ENCODE measurements at places on chromosomes 4 and X.
A peak's percentile ranks its signal among the peaks of the same experiment; 100 is the strongest.

- no peak for DNase-seq
These were observed 23.7 kb downstream of the RWDD4 start for GRCh38 chr4:183635321-183635720.

- no peak for DNase-seq
These were observed 2.4 kb upstream of the SNX12 start for GRCh38 chrX:71070531-71070930.

- no peak for DNase-seq
These were observed 208.1 kb upstream of the EOLA2 start for GRCh38 chrX:150146271-150146896.

- no peak for DNase-seq
These were observed 261.6 kb upstream of the ANKRD50 start for GRCh38 chr4:124974152-124974551.

GRCh38 chr4:180960743-180961401 is 1282.3 kb upstream of the TENM3 start:
- DNase-seq: peak; percentile 10

GRCh38 chr4:40484346-40485090 is 145.1 kb downstream of the RBM47 start:
- no peak for DNase-seq

DNA sequence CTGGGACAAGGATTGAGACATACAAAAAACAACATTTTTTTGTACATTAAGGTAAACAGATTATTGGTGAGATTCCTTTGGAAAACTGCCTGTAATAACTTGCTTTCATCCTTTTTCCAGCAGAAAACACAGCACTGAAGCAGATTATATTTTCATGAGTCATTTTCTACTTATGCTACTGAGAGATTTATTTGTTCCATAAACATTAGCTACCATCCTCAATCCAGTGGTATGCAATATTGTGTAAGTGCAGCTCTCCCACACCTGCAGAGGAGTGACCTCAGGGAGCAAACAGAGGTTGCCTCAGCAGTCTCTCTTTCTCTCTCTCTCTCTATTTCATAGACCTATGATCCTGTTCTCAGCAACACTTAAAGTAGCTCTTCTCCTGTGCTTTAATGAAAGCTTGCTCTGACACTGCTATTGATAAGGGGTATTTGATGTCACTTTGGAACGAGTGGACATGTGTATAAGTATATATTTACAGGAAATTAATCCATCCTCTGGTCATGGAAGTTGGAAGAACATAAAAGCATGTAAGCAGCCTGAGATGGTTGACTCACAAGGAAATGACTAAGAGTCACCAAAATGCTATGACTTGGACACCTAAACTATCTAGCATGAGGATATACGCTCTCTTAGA is 163.7 kb upstream of the SPANXC start:
- peak; percentile 71 for DNase-seq

GRCh38 chr4:123215536-123215935 is 181.1 kb upstream of the SPRY1 start:
- no peak for DNase-seq

- DNase-seq: peak; percentile 90
These were observed 12.8 kb downstream of the SCD5 start for GRCh38 chr4:82785611-82786400.

DNA sequence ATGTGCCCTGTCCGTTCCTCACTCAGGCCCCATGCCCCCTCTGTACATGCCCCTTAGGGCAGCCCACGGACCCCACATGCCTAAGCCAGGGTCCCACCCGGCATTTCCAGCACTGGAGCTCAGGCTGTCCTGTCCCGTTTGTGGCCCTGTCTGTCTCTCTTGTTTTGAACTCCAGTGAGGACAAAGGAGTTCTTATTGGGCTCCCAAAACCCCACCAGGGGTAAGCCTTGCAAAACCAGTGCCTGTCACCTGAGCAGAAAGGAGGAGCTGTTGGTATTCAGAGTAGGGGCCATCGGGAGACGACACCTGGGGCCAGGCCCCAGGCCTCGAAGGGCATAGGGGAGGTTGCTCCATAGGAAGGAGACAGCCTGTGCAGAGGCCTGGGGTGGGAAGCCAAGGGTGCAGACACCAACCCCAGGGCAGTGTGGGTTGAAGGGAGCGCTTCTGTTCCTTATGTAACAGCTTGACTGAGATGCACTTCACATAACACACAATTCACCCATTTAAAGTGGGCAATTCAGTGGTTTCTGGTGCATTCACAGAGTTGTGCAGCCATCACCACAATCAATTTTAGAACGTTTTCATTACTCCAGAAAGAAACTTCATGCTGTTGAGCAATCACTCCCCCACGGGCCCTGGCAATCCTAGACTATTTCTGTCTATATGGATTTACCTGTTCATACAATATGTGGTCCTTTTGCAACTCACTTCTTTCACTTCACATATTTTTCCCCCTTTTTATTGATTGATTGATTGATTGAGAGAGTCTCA is 31.7 kb downstream of the MAN2B2 start:
- no peak for DNase-seq

GRCh38 chrX:107748506-107748905 is 27.1 kb downstream of the TSC22D3 start:
- DNase-seq: no peak

DNA sequence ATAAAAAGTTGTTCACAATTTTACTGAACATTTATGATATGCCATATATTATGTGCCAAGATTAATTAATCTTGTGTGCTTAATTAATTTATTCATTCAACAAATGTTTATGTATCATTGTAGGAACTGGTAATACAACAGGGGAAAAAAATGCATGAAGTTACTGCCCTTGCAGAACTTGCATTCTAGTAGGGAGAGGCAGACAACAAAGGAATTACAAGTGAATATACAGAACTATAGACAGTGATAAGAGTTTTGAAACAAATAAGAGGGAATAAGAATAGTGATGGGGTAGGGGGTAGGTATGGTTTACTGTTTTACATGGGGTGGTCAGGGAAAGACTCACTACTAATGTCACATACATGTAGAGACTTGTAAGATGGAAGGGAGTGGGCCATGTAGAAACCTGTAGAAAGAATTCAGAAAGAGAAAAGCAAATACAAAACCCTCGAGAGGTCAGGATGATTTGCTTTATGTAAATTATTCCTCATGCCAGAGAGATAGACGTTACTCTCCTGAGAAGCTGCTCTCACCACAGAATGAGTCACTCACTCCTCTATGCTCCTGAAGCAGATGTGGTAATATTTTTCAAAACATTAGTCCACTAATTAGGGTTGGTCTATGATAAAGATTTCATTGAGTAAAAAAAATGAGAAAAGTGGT is 855.0 kb upstream of the GRID2 start:
- peak; percentile 36 for DNase-seq

DNA sequence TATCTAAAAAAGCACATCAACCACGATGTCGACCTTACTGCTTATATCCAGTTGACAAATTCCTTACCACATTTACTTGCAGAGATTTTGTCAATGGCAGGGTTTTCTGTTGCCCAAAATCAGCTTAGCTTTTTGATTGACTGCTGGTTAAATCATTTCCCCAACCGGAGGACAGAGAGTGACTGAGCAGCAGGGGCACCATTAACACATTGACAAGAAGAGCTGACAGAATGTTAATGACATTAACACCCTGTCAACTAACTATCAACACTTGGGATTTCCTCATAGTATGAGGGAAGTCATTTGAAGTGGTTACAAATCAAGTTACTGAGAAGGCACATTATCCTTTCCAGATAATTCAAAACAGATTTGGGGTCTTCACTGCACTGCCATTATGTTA is 368.4 kb downstream of the RPA4 start:
- no peak for DNase-seq

DNA sequence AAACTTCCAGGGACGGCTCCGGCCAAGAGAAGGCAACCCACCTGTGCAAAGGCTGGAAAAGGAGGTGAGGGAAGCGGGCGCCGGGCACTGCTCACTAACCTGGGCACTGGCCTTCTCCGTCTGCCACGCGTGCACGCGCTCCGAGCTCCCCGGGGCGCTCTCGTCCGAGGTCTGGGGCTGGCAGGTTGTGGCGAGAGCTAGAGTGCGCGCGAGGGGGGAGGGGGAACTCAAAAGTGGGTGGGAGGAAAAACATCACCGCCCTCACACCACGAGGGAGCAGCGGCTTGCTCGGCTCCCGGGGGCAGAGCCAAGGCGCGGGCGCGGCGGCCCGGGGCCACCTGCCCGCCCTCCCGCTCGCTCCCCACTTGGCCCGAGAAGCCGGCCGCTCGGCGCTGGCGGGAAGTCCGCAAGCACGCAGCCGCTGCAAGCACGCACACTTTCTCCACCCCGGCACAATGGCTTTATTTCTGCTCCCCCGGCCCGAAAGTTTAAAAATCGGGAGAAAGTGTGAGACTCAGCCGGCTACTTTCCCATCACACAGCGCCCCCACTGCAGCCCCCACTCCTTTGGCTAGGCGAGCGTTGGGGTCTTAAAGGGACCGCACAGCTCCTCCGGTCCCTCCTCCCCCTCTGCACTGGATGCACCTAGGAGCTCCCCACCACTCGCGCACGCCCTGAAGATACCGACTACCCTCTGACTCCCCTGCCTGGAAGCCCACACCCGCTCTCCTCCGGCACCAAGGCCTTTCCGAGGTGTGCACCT is at the start of gene CHRDL1:
Gene CHRDL1, minus strand, starts transcription at position 173 of the 762 bp plus-strand sequence. CDS start 3,636 bp downstream, outside the sequence.
- DNase-seq: no peak

- no peak for DNase-seq
These were observed 57.8 kb upstream of the NLRP2B start for GRCh38 chrX:57737881-57738280.

DNA sequence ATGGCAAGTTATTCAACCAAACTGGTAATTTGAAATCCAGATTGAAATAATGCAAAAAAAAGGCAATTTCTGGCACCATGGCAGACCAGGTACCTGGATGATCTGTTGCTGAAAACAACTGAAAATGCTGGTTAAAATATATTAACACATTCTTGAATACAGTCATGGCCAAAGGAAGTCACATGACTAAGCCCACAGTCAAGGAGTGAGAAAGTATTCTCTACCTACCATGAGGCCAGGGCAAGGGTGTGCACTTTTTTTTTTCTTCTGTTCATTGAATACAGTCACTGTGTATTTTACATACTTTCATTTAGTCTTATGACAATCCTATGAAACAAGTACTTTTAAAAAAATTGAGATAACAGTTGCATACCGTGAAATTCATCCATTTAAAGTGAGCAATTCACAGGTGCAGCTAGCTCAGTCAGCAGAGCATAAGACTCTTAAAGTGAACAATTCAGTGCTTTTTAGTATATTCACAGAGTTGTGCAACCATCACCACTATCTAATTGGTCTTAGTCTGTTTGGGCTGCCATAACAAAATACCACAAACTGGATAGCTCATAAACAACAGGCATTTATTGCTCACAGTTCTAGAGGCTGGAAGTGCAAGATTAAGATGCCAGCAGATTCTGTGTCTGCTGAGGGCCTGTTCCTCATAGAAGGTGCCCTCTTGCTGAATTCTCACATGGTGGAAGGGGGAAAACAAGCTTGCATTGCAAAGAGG is 4.8 kb upstream of the MPP1 start:
- DNase-seq: no peak

DNA sequence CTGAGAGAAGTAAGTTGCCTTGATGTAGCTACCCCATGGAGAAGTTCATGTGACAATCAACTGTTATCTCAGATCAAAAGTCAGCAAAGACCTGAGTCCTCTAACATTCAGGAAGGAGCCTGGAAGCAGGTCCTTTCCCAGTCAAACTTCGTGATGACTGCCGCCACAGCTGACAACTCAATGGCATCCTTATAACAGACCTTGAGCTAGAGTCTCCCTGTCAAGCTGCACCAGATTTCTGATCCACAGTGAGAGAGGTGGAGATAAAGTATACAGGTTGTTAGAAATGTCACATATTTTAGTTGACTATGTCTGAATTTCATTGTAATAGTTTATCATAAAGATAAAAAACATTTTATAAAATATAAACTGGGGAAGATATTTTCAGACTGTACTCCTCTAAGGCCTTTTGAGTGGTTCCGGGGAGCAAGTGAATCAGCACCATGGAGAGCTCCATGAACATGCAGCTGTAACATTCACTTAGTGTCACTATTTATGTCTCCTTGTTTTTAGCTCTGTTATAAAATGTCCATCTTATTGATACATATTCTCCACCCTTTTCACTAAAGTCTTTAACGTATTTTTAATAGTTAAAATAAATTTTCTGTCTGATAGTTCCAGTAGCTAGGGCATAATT is 1653.5 kb upstream of the AGA start:
- DNase-seq: peak; percentile 13

DNA sequence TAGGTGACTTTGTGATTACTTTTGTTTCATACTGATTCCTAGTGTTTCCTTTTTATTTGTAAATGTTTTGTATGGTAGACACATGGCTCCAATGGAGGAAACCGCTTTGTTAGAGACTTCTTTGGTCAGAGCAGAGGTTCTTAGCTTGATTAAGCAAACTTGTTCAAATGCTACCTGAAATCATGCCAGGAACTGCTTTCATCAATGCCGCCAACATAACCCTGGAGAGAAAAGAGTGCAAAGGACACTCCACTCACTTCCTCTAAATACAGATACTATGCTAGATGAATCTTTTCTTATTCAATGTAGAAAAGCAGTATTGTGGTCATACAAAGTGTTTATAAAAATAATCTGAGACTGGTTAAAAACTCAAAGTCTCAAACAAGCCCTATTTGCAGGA is 25.7 kb upstream of the COX7B2 start:
- no peak for DNase-seq

DNA sequence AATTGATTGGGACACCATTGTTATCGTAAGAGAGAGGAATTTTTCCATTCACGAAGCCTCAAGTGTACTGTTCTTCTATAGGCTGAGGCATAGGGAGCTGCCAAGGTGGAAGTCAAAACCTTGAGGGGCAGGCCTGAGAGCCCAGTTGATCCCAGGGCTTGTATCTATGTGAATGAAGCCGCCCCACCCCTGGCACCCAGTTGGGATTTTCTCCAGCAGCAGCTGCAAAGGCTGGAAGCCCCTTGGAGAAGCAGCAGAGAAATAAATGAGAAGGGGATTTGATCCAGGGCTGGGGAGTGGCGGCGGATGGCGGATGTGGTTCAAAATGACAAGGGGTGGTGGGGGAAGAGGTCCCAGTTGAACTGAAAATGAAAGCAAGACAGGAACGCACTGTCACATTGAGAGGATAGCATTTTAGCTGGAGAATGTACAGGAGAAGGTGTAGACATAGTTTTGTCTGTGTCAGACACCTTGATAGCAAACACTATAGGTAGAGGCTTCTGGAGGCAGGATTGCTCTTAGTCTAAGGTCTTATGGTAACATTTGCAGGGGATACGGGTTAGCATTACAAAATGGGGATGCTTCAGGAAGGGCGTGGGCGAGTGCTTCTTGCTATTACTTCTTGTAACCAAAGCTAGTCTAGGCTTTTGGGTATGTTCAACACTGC is 32.6 kb downstream of the DOCK11 start:
- no peak for DNase-seq
